Pancreas (tissue), 10 donors: ENCODE measurements at places on chromosomes 6 and 20. TPM values are rescaled to one million over a fixed set of nuclear protein-coding genes. Genes with fewer than 3 reads are reported as not detected.

DNA sequence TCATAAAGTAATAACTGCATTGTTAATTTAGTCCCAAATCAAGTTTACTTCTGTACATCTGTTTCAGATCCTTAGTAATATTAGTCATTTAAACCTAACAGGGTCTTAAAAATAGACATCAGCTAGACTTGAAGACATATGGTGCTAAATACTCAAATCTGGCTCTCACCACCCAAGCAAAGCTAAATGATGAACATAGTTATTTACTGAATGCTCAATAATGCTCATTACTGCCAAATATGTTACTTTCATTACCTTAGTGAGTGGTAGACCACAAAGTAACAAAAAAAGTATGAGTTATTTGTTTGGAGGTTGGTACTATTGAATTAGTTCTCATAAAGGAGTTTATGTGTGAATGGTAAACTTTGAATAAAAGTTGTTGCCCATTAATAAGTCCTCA, 502.1 kb downstream of the PKHD1 start:
- no peaks in the 10 kb centered on the region for H3K4me1 ChIP-seq
- H3K27ac ChIP-seq, result no peak overlapping the region
- DNase-seq, result no peak

DNA sequence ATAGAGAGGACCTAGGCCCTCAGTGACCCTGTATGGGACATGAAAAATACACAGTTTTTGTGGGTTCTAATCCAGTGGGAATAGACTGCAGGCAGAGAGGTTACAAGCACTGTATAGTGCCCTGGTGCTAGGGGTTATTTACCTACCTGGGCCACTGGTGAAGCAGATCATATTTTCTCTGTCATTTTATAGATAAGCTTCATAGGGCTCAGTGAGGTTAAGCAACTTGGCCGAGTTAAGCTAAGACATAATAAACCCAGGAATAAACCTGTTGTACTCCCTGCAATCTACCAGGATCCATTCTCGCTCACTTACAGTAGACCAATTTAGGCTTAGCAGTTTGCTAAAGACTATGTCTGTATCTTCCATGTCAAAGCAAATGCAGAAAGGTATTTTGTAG, 340.6 kb upstream of the KHDRBS2 start:
- H3K4me1 ChIP-seq, result no peaks in the 10 kb centered on the region
- H3K36me3 ChIP-seq, result no peaks in the 10 kb centered on the region

DNA sequence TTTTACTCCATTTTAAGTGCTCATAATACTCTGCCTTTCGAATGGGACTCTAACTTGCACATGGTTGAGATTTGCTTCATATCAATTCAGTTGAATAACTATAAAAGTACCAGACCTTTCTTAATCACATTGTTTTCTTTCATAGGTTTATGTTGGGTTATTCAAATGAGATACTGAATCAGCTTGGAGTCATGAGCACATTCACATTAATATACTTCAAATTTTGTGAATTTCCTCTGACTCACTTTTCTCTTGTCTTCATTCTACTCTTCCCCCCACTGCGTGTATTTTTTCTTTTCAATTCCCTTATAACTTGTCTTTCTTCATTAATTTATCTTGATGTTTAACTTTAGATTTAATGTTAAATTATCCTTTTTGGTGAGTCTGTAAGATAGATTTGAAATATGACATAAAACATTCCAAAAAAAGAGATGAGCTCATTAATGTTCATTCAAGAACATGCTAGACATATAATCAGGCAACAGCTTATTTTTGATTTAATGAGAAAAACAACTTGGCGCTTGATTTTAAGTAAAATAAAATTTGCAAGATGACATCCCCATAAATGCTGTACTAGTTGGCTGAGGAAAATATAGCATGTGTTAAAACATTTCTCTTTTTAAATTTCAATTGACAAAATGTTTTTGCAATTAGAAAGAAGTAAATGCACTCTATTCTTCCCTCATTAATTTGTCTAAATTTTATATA, 736.0 kb downstream of the CD109 start:
- H3K4me3 ChIP-seq, result no peak overlapping the region
- H3K27me3 ChIP-seq, result no peaks in the 10 kb centered on the region
- no peak for DNase-seq
- H3K4me1 ChIP-seq, result no peaks in the 10 kb centered on the region
- no peaks in the 10 kb centered on the region for H3K36me3 ChIP-seq

- no peaks in the 10 kb centered on the region for H3K36me3 ChIP-seq
- H3K27me3 ChIP-seq, result no peaks in the 10 kb centered on the region
- no peak overlapping the region for H3K4me3 ChIP-seq
- no peaks in the 10 kb centered on the region for H3K4me1 ChIP-seq
- DNase-seq, result no peak
Measured at GRCh38 chr20:58452667-58453255, 62.4 kb downstream of the APCDD1L start.

GRCh38 chr20:8510808-8511207, 378.7 kb downstream of the PLCB1 start:
- H3K27ac ChIP-seq, result no peak overlapping the region
- no peak for DNase-seq
- no peaks in the 10 kb centered on the region for H3K36me3 ChIP-seq
- H3K4me1 ChIP-seq, result no peaks in the 10 kb centered on the region
- H3K27me3 ChIP-seq, result no peaks in the 10 kb centered on the region

DNA sequence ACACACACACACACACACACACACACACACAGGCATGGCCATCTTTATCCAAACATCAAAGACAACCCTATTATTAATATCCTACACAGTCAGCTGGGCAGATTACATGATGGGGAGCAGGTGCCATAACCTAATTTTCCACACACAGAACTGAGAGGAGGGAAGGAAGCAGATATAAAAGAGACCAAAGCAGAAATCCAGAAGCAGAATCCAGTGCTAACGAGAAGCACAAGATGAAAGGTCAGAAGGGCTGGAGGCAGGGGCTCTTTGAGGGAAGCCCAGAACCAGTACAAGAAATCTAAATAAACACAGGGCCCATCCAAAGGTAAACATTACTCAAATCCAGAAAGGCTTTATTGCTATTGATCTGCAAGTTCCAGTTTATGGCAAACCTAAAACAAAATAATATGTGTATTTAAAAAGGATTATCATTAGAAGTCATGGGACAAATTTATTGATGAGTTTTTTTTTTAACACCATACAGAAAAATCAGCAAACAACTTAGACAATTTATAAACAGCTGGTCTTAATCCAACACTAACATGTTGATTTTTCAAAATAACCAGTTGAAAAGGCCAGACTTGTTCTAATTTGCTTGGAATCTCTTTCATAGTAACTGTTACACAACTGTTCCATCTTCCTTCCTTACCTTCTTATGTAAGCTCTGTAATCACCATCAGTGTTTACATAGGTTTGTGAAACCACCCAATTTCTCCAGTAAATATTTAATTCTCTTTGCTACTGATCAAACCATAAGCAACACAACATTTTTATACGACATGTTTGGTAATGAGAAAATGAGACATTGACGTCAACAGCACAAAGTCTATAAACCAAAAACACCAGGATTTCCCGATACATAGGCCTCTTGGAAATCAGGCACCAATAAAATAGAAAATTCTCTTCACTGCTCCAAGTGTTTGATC, 34.2 kb downstream of the SLC23A2 start:
- no peaks in the 10 kb centered on the region for H3K27me3 ChIP-seq
- peaks cover 13% of the 10 kb centered on the region for H3K4me1 ChIP-seq
- DNase-seq, result no peak
- peak overlapping the region; percentile 62 for H3K27ac ChIP-seq
- H3K4me3 ChIP-seq, result no peak overlapping the region

- H3K4me3 ChIP-seq, result no peak overlapping the region
- H3K4me1 ChIP-seq, result peaks cover 7% of the 10 kb centered on the region
- H3K27me3 ChIP-seq, result no peaks in the 10 kb centered on the region
- no peak for DNase-seq
- H3K27ac ChIP-seq, result peak overlapping the region; percentile 65
Measured at GRCh38 chr20:50789968-50790650, 4.8 kb upstream of the BCAS4 start.

GRCh38 chr6:44896701-44897100, 431.4 kb upstream of the RUNX2 start:
- H3K27ac ChIP-seq, result no peak overlapping the region
- H3K36me3 ChIP-seq, result no peaks in the 10 kb centered on the region
- DNase-seq, result no peak

DNA sequence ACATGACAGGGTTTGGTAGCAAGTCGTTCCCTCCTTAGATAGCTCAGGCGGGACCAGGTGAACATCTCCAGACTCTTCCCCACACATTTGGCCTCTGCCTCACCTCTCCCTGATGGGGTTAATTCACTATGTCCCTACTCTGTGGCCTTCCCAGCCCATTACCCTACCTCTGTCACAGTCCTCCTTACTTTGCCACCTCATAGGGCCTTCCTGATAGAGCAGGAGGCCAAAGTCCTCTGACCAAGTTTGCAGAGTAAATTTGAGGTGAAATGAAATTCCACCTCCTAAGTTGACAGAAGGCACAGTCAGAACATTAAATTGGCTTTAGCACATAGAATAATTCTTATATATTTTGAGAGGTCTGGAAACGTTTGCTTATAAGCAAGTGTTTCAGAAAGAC, 53.1 kb upstream of the ARMC2 start:
- H3K4me1 ChIP-seq, result peaks cover 39% of the 10 kb centered on the region
- no peak for DNase-seq
- no peak overlapping the region for H3K4me3 ChIP-seq
- no peaks in the 10 kb centered on the region for H3K27me3 ChIP-seq
- H3K27ac ChIP-seq, result no peak overlapping the region

- no peak for DNase-seq
- no peak overlapping the region for H3K4me3 ChIP-seq
- no peaks in the 10 kb centered on the region for H3K36me3 ChIP-seq
- H3K27ac ChIP-seq, result no peak overlapping the region
Measured at GRCh38 chr6:30156262-30156599, 4.8 kb downstream of the TRIM10 start.

DNA sequence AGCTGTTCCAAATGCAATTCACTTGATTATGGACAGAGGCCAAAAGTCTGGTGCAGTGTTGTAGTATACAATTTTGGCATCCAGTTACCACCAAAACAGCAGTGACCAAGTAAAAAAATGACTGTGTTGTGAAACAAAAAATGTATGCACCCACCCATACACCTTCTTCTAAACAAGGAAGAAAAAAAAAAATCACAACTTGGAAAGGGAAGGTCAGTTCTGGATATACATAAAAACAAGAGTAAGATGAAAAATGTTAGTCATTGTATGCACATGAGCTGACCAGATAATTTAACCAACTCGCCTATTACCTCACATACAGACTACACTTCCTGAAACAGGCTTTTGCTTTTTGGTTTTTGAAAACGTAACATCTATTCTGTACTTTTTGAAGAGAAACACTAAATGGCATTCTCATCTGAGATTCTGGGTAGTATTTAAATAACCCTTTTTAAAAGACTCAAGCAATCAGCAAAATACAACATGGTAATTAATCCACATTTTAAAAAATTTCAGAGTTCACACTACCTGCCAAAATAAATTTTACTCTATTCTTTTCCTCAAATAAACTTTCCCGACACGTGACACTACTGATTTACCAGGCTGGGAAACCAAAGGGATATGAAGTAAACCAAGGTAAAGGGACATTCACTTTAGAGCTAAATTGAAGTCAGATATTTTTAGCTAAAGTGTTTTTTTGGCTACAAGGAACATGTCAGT, 141.6 kb upstream of the SHLD1 start:
- no peaks in the 10 kb centered on the region for H3K27me3 ChIP-seq
- no peak for DNase-seq
- H3K4me1 ChIP-seq, result peaks cover 25% of the 10 kb centered on the region
- no peaks in the 10 kb centered on the region for H3K36me3 ChIP-seq
- peak overlapping the region; percentile 70 for H3K4me3 ChIP-seq

Gene DNAH8
- total RNA-seq, result not detected

Gene ALDH8A1
- total RNA-seq, result 1.4 TPM

Gene ARFGAP1
- total RNA-seq, result 56.7 TPM

Gene CEBPB
- 46.5 TPM for total RNA-seq

Gene SPINT4
- total RNA-seq, result not detected

Gene BTN3A1
- total RNA-seq, result 15.5 TPM

Gene FOXS1
- 0.26 TPM for total RNA-seq

Gene LAMA5
- 43.6 TPM for total RNA-seq

Gene VGLL2
- not detected for total RNA-seq
